ENCODE measurements at places on chromosomes 7 and 10. TPM values are rescaled to one million over a fixed set of nuclear protein-coding genes. Genes with fewer than 3 reads are reported as not detected.

DNA sequence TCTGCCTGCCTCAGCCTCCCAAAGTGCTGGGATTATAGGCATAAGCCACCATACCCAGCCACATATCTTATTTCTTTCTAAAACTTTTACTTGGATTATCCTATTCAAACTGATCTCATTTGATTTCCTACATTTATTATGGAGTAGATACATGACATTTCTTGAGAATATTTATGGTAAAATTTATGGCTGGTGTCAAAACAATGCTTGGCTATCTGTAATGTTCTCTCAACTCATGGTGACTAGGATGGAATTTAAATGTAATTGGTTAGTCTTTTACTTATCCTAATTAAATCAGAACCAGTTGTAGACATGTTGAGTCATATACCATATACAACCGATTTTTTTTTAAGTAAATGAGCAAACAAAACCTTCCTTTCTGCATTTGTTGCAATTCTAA is 4.1 kb downstream of the NUP42 start:
- no peak for DNase-seq

DNA sequence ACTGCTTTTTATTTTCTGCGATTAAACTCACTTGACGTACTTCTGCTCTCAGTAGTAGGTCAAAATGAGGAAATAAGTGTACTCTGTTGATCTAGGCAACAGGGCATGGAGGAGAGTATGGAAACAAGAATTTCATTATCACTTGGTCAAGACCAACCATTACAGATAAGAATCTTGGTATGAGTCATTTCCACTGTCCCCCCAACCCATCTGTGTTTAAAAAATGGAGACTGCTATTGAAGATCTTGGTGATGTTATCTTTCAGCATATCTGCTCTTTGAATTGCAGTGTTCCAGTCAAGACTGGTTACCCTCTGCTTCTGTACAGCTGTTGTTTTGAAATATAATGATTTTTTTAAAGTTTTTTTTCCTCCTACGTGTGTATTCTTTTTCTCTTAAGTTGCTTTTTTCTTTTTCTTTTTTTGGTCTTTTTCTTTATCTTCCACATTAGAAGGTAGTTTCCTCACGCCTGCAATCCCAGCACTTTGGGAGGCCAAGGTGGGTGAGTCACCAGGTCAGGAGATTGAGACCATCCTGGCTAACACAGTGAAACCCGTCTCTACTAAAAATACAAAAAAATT is 11.7 kb downstream of the STAM start:
- peak; percentile 69 for DNase-seq

GRCh38 chr10:128863823-128864405 is 603.1 kb upstream of the MGMT start:
- DNase-seq, result no peak

GRCh38 chr7:138125119-138125518 is 48.9 kb downstream of the AKR1D1 start:
- peak; percentile 70 for DNase-seq

DNA sequence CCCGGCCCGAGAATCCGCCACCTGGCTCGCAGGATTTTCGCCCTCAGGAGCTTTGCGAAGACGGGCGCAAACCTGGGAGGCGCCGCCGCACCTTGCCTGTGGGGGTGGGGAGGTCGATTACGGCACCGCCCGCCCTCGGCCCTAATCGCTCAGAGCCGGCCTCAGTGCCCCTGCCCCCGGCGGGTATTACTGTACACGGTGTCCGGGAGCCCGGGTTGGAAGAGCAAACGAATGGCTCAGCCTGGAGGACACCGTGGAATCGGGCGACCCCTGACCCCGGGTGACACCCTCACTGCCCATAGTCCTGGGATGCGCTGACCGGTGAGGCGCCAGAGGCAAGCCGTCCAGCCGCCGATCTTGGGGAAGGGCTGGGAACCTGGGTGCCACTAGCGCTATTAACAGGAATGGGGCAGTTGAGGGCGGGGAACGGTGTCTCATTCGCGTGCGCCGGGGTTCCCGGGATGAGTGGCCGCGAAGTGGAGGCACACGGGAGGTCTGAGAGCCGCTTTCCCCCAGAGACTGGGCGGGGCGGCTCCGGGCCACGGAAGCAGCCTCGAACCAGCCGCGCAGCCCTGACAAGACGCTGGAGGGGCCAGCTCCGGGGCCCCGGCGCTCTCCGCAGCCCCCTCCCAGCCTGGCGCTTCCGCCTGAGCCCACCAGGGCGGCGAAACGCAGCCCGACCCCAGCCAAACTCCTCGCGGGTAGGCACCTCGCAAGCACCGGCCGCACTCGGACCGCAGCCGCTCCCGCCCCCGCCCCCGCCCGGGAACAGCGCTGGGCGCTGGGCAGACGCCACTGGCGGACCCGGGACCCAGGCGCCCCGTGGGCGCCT is 167.5 kb downstream of the NRF1 start:
- DNase-seq, result peak; percentile 36

GRCh38 chr7:151520419-151521261 is 945 bp upstream of the RHEB start:
- peak; percentile 60 for DNase-seq

GRCh38 chr7:156151078-156151477 is 338.8 kb upstream of the SHH start:
- DNase-seq, result no peak

GRCh38 chr10:109956454-109957091 is 33.3 kb upstream of the XPNPEP1 start:
- peak; percentile 55 for DNase-seq

- DNase-seq, result no peak
Observed at GRCh38 chr7:128888756-128889095, 21.8 kb downstream of the KCP start.

- DNase-seq, result peak; percentile 20
Observed at GRCh38 chr7:155490697-155491628, 33.0 kb downstream of the EN2 start.

- DNase-seq, result no peak
Observed at GRCh38 chr7:44431091-44431608, 59.3 kb downstream of the NUDCD3 start.

GRCh38 chr7:1197997-1198625 is 34.6 kb upstream of the UNCX start:
- peak; percentile 88 for DNase-seq

GRCh38 chr10:4086131-4086898 is 301.3 kb upstream of the KLF6 start:
- no peak for DNase-seq

DNA sequence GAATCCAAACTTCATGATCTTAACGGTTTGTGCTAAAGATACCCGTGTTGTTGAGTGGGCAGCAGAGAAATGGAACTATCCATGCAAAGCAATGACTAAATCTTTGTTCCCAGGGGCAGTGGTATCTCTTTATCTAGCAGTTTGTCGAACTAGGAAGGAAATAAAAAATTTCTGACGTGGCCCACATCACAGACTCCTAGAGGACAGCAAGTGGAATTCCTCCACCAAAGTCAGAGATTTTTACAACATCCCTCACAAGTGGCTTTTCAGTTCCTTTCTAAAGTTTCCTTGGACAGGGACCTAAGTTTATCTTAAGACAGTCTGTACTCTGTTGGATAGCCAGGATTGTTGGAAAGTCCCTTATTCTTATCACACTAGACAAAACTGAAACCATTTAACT is 136.0 kb downstream of the RAPGEF5 start:
- no peak for DNase-seq

- DNase-seq, result no peak
Observed at GRCh38 chr7:158121441-158122045, 466.1 kb downstream of the PTPRN2 start.

GRCh38 chr7:30476459-30477145 is 2.0 kb downstream of the NOD1 start:
- no peak for DNase-seq

- DNase-seq, result peak; percentile 69
Observed at GRCh38 chr7:105849122-105849855, 27.1 kb downstream of the ATXN7L1 start.

DNA sequence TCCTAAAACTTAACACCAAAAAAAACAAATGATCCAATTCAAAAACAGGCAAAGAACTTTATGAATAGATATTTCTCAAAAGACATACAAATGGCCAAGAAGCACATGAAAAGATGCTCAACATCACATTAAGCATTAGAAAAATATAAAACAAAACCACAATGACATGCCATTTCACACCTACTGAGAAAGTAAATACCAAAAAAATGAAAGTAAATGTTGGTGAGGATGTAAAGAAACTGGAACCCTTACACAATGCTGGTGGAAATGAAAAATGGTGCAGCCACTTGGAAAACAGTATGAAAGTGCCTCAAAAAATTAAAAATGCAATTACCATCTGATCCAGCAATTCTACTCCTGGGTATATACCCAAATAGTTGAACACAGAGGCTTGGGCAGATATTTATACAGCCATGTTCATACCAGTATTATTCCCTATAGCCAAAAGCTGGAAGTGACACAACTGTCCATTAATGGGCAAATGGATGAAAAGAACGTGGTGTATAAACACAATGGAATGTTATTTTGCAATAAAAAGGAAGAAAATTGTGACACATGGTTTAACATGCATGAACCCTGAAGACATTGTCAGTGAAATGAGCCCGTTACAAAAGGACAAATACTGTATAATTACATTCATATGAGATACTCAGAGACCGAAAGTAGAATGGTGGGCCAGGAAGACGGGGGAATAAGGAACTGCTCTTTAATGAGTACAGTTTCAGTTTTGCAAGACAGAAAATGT is 89.0 kb downstream of the JMJD1C start:
- peak; percentile 73 for DNase-seq

GRCh38 chr10:86252556-86252955 is 114.0 kb downstream of the GRID1 start:
- no peak for DNase-seq

GRCh38 chr7:6437251-6437650 is 10.5 kb downstream of the DAGLB start:
- no peak for DNase-seq

DNA sequence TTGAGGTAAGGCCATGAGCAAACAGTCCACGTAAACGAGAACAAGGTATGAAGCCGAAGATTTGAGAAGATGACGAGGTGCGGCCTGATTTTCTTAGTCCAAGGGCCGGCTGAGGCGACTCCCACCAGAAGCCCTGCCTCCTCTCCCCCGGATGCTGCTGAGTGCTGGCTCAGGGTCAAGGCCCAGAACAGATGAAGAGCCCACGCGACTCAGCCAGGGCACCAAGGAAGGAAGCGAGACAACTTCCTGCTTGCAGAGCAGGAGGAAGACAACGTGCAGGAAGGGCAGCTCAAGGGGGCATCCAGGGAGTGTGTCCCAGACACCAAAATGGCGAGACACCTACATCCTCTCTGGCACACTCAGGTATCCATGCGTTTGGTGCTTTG is 99.5 kb downstream of the CYTH3 start:
- no peak for DNase-seq

DNA sequence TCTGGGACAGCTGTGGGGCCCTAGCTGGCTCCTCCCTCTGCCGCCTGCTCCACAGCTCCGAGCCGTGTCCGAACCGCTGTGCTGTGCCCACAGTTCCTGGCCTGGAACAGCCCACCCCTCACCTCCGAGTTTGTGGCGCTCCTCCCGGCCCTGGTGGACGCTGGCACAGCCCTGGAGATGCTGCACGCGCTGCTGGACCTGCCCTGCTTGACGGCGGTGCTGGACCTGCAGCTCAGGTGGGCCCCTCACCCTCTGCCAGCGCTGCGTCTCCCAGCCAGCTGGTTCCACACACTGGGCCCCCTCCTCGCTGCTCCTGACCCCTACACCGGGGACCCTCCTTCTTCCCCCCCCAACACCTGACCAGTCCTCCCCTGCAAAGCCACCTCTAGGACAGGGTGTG is 12.1 kb downstream of the AP5Z1 start:
- no peak for DNase-seq

DNA sequence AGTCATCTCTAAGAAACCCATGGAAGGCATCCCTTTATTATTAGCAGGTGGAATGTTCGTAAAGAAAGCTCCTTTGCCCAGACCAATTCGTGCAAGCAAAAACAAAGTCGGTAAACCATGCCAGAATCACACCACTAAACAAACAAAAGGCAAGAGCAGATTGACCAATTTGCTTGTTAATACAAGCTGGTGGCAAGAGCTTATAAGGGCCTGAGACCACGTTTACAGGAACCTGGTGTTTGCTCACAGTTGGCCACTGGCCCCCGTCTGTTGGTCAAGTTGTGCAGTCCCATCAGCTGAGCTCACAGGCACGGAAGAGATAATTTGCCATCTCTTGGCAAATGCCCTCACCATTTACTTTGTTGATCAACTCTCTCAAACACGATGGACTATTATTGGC is 342.2 kb upstream of the MKI67 start:
- DNase-seq, result no peak

DNA sequence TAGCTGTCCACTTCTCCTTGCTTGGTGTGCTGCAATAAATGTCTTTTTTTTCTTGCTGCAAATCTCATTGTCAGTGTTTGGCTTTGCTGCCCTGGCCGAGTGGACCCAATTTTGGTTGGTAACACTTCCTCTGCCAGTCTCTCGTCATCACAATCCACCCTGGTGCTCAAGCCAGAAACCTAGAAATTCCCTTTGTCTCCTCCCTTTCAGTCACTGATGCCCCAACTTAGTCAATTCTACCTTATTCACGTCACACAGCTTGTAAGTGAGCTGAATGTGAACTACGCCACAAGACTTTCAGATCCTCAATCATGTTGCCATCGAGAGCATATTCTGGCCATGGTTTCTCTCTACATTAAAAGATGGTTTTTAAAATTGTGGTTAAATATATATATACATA is 13.0 kb upstream of the FRA10AC1 start:
- DNase-seq, result no peak

DNA sequence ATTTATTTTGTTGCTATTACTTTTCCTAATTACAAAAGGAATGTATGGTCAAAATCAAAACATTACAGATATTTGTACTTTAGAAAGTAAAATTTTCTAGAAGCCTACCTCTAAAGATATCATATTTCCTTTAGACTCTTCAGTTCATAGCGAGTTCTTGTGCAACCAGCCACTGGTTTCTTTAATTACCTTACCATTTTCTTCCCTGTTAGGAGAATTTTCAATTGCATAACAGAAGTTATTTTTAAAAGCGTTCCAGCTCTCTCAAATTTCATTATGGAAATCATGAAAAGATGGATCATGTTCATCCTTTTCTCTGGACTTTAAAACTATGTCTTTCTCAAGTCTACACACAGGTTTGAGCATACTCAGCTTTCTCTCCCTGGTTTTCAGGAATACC is 5.0 kb upstream of the TRUB1 start:
- DNase-seq, result no peak

SH3PXD2A gene
- 1.7 TPM for total RNA-seq

AASS gene
- total RNA-seq, result 2.4 TPM

CHRM2 gene
- 1.1 TPM for total RNA-seq

CLEC2L gene
- total RNA-seq, result not detected

TBXAS1 gene
- 5.3 TPM for total RNA-seq

LAMB1 gene
- total RNA-seq, result 225 TPM

EBF3 gene
- total RNA-seq, result not detected

JAKMIP3 gene
- total RNA-seq, result not detected

RBM20 gene
- 0.02 TPM for total RNA-seq

PTEN gene
- total RNA-seq, result 7.1 TPM

TMEM196 gene
- total RNA-seq, result not detected

ORC5 gene
- total RNA-seq, result 55.6 TPM

DENND2A gene
- 11.5 TPM for total RNA-seq

Data from M059J (cell line).